ENCODE measurements at places on chromosomes 1 and 21.

DNA sequence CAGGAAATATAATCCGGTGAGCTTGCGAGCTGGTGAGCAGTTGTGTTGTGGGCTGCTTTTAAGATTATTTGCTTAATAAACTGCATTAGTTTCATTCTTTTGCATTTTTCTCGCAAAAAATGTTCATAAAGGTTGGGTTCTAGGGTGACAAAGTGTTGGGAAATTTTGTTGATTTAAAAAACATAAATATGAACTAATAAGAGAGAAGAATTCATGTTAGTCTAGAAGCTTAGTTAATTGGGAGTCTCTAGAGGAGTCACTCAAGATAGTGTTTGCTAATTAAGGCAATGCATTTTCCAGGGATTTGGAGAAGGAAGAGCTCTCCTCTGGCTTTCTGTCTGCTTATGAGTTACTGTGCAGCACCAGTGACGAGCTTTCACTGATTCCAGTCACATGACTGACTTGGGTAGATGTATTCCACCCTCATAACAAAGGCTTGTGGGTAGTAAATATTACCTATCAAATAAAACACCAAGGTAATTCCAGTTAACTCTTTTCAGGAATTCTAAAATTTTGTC is 417.0 kb downstream of the PTBP2 start:
- DNase-seq = no peak

GRCh38 chr1:221097479-221098281 is 218.4 kb downstream of the HLX start:
- DNase-seq = peak; percentile 98

DNA sequence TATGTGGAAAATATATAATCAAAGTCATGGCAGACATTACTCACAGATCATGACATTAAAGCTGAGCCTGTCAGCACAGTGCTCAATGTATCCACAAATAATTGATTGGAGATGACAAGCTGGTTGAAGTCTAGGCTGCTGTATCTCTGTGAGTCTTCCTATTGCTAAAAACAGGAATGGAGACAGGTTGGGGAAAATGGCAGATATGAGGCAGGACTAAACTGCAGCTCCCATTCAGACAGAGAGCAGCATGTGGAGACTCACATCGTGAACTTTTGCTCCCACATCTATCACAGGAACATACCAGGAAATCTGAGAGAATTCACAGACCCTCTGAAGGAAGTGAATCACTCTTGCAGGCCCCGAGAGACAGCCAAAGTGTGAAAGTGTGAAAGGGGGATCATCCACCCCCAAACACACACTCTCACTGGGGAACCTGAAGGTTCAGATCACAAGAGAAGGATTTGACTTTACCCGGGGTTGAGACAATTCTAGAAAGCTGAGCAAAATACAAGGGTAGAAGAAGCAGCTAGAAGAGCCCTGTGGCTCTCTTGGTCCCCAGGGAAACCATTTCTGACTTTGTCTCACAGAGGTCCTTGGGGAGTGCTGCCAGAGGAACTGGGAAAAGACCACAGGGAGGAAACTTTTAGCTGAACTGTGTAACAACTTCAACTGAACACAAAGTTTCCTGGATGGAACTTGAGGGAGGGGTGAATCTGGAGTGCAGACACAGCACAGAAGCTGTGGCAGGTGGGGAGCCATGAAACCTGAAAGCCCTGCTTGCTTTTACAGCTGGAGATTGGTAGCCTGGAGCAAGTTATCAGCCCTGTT is 173.4 kb downstream of the S1PR1 start:
- no peak for DNase-seq

DNA sequence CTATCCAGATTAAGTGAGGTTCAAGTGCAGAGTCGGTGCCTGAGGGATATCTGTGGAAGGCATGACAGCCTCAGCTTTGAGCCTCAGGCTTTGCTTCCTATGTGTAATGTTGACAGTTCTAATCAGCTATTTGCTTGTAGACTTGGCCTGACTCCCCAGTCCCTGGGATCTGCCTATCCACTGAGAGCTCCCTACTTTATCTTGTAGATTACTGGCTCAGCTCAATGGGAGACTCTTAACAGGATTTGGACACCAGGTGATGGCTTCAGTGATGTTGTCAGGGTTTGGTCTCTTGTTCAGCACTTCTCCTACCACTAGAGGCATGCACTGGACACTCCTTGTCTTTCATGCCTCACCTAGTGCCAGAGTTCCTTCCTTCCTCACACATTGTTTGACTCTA is 126.6 kb upstream of the BEND5 start:
- DNase-seq = no peak

GRCh38 chr1:203631946-203632345 is 5.3 kb downstream of the ATP2B4 start:
- no peak for DNase-seq

GRCh38 chr1:26124418-26125331 is 13.1 kb downstream of the PDIK1L start:
- no peak for DNase-seq

- DNase-seq = no peak
Measured at GRCh38 chr1:23741609-23742008, 1.7 kb upstream of the ELOA start.

GRCh38 chr1:119794876-119795240 is 16.4 kb downstream of the REG4 start:
- no peak for DNase-seq

DNA sequence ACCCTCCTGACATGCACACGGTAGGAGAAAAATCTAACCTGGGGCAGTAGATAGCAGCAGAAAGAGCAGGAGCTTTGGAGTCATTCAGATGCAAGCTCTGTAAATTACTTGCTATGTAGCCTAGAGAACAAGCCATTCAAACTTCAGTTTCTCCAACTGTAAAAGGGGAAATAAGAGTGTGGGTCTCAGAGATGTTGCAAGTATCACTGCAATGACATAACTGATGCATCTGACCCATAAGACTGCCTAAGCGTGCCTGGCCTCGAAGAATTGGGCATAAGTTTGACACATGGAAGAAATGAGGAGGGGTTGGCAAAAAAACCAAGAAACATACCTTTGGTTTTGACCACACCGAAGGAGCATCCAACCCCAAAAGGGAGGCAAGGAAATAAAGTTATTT is 5.2 kb downstream of the AK2 start:
- no peak for DNase-seq

DNA sequence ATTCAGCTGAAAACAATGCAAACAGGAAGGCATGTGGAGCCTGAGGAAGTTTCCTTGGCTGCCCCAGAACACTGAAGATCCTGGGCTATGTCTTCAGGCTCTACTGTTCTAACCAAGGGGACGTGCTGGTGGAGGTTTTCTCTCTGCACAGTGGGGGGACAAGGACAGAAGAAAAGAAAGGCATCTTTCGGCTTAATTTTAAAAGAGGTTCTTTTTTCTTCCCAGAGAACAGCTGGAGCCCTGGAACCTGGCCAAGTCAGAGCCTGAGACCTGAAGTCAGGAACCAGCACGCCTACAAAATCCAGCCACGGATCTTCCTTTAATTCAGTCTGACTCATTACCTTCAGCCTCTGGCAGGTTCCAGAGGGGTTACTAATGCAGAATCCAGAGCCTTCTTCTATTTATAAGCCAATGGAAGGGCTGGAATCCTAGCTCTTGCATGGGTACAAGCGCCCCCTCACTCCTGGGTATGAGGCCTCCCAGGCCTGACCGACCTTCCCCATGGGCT is 19.8 kb downstream of the CTNNBIP1 start:
- peak; percentile 91 for DNase-seq

DNA sequence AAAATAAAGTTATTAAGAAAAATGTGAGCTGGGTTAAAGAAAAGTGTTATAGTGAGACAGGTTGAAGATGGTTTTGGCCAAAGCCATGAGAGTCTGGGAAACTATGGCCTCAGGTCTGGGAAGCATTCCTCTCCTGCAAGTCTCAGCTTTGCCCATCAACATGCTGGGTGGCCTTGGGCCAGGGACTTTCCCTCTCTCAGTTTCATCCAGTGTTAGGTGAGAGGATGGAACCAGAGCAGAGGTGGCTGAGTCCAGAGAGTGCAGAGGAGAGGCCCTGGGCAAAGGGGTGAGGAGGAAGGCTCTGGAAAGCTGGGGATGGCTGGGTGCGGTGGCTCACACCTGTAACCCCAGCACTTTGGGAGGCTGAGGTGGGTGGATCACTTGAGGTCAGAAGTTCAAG is 10.5 kb downstream of the PADI2 start:
- no peak for DNase-seq

DNA sequence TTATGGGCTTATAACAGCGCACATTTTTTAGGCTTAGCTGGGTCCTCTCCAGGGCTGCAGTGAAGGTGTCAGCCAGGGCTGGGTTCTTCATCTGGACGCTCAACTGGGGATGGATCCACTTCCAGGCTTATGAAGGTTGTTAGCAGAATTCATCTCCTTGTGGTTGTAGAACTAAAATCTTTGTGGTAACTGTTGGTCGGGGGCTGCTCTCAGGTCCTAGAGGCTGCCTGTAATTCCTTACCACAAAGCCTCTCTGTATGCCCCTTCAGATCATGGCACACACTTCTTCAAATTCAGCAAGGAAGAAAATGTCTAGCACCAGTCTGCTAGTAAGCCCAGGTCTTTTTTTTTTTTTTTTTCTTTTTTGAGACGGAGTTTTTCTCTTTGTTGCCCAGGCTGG is 40.9 kb upstream of the EPS8L3 start:
- DNase-seq = no peak

DNA sequence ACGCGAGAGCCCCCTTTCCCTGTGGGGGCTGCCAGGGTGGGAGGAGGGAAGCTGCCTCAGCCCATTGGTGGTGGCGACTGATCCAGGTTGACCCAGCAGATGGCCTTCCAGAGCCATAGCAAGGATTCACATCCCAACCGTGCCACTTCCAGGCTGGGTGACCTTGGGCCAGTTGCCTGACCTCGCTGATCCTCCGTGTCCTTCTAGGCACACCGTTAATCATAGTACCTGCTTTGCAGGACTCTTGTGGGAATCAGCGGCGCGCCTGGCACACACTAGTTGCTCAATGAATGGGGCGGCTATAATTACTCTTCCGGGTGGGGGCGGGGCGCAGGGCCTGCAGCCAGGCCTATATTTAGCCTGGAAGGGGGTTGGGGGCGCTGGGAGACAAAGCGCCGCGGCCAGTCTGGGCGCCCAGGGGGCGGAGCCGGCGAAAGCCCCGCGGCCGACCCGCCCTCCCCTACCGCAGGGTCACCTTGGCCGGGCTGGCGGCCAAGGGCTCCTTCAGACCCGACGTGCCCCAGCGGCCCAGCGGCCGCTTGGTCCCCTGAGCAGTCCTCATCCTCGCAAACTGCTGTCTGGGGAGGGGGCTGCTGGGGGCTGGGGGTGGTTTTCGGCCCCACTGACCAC is 5.1 kb downstream of the HSPB7 start:
- DNase-seq = peak; percentile 78

DNA sequence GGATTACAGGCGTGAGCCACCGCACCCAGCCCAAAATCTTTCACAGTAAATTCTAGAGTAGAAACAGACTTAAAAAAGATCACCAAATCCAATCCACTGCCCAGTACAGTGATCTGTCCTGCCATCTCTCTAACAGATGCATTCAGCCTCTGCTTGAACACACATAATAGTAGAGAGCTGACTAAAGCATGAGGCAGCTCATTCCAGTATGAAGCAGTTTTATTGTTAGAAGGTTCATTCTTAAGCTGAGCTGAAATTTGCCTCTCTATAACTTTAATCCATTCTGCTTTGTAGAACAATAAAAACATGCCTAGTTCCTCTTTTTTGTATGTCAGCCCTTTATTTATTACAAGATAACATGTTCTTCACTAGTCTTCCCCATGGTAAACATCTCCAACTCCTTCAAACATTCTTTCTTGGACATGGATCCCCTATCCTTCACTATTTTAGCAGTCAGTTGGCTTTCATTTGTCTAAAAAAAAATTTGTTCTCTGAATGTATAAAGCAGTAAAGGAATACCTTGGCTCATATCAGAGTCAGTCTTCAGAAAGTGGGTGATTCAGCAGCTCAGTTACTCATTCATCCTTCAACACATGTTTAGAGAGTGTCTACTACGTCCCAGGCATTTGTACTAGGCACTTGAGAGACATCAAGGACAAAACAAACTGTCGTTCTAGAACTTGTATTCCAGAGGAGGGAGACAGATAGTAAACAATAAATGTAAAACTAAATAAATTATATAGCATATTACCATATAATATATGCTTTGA is 10.7 kb upstream of the PTBP2 start:
- DNase-seq = no peak

GRCh38 chr1:235015291-235015985 is 113.2 kb downstream of the TOMM20 start:
- no peak for DNase-seq

- DNase-seq = no peak
Measured at GRCh38 chr1:59592924-59593323, 221.8 kb upstream of the HOOK1 start.

DNA sequence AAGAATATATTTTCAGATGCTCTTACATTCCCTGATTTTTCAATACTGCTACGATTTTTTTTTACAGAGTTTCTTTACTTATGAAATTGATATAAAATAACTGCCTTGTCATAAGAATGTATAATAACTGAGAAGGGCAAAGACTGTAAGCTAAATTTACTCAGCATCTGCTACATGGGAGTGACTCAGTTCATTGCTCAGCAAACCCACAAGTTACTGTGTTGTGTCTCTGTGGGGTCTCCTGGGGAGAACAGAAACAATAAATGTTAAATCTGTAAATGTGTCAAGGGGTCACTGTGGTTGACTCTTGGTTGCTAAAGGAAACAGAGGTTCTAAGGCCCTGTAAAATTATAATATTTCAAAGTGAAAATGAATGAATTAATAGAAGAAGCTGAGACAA is 210.3 kb upstream of the CACYBP start:
- DNase-seq = peak; percentile 93

- DNase-seq = no peak
Measured at GRCh38 chr1:26828411-26828991, 2.0 kb downstream of the ZDHHC18 start.

- DNase-seq = no peak
Measured at GRCh38 chr1:75720820-75721219, 3.7 kb upstream of the ACADM start.

DNA sequence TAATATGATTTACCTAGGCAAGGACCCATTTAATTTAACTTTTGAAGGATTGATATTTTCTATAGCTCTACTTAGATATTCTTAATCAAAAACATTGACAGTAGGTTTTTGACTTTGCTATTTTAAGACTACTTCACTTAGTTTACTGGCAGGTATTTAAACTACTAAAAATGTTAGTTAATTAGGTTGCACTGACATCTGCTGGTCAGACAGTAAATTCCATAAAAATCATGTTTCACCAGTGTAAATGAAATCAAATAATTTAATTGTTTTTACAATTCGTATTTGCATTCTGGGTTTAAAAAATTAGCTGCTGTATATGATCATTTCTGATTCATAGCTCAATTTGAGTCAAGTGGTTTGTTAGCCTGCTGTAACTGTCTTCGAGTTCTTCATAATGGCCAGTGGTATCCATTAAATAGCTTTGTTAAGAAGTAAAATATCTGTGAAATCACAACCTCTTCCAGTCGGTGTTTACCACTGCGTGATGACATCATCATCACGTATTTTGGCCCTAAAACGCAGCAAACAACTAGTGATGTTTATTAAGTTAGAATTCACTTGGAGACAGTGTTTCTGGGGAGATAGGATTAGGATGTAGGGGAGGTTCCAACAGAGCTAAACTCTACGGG is 26.2 kb downstream of the EXTL2 start:
- peak; percentile 50 for DNase-seq

- DNase-seq = no peak
Measured at GRCh38 chr1:235156265-235156664, 4.8 kb downstream of the RBM34 start.

Data from fibroblast of skin of scalp (primary cell).